ENCODE measurements at places on chromosomes 11 and 22.

- DNase-seq, result no peak
Observed at GRCh38 chr11:72998676-72999075, 143.4 kb downstream of the FCHSD2 start.

DNA sequence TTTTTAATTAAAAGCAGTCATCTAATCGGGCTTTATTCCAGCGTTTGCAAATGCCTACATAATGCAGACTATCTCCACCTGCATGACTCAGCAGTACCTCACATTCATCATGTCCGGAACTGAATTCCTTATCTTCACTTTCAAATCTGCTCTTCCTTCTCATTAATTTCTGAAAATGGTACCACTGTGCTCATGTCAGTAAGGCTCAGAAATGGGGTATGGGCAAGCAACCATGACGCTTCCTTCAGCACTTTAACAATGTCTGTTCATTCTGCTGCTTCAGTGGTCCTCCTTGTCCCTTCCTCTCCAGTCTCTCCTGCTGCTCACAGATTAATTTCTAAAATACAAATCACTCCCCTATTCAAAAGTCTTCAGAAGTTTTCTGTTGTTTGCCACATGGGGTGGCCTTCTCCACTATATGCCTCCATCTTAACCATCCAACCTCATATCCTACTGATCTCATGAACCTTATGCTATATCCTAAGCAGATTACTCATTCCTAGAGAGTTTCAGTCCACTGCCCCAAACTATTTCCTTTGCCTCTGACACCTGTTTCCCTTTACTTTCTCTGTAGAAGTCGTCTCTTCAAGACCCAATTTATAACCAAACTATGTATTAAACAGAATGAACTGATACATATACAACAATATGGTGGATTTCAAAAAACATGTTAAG lies 7.0 kb downstream of the GTF2H1 start:
- DNase-seq, result no peak

GRCh38 chr11:118370774-118371173 lies 11.4 kb downstream of the UBE4A start:
- no peak for DNase-seq

GRCh38 chr11:41116970-41117369 lies 342.5 kb downstream of the LRRC4C start:
- no peak for DNase-seq

DNA sequence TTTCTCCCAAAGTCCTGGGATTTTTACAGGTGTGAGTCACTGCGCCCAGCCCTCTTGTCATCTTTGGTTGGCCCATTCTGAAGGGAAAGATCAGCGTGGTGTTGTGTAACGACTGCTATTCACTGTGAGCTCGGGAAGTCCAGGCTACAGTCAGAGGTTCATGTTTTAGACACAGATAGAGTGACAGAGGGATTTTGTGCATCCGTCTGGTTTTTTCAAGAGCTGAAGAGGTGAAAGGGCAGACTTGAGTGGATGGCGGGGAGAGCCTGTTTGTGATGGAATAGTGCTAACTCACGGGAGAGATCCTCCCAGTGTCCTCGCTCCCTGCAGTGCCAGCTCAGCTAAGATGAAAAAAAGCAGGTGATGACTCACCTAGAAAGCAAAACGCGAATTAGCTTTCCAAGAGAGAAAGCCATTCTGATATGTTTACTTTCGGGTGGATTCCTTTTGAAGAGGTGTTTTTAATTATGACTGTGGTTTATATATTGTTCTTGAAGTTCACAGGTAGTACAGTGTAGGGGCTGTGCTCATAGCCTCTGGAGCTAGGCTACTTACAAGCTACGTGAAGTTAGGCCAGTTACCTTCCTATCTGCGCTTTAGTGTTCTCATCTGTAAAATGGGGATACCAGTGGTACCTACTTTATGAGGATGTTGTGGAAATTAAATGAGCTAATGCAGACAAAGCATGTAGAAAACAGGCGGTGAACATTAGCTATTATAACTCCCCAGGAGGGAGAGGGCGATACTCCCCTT lies 67.2 kb downstream of the C11orf91 start:
- no peak for DNase-seq

DNA sequence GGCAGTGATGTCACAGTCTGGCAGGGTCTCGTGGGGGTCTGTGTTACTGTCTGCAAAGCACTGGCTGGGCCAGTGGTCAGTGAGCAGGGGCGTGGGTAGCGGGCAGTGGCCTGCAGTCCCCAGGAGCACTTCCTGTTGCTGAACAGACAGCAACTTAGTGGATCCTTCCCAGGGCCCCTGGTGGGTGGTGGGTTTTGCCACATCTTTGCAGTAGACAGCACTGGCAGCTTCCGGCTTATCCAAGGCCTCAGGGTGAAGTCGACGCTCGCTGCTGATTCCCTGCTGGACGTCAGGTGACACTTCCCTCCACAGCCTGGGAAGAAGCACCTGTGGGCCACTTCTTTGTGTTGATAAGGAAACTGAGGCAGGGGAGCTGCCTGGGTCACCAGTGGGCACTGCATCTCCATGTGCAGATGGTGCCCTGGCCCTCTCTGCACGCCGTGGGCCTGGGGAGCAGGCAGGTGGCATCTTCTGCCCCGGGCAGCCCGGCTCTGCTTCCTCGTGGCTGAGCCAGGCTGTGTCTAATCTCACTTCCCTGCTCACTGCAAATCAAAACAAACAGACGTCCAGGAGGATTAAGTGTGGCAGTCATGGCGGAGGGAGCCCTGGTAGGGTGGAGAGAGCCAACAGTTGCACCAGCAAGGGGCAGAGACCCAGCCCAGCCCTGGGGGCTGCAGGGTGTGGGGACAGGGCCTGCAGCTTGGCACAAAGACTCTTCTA lies 79.8 kb downstream of the KCNQ1 start:
- peak; percentile 2 for DNase-seq

- no peak for DNase-seq
Observed at GRCh38 chr11:2418693-2419360, 18.3 kb downstream of the TSSC4 start.

- peak; percentile 20 for DNase-seq
Observed at GRCh38 chr11:106156290-106156937, 79.0 kb downstream of the AASDHPPT start.

DNA sequence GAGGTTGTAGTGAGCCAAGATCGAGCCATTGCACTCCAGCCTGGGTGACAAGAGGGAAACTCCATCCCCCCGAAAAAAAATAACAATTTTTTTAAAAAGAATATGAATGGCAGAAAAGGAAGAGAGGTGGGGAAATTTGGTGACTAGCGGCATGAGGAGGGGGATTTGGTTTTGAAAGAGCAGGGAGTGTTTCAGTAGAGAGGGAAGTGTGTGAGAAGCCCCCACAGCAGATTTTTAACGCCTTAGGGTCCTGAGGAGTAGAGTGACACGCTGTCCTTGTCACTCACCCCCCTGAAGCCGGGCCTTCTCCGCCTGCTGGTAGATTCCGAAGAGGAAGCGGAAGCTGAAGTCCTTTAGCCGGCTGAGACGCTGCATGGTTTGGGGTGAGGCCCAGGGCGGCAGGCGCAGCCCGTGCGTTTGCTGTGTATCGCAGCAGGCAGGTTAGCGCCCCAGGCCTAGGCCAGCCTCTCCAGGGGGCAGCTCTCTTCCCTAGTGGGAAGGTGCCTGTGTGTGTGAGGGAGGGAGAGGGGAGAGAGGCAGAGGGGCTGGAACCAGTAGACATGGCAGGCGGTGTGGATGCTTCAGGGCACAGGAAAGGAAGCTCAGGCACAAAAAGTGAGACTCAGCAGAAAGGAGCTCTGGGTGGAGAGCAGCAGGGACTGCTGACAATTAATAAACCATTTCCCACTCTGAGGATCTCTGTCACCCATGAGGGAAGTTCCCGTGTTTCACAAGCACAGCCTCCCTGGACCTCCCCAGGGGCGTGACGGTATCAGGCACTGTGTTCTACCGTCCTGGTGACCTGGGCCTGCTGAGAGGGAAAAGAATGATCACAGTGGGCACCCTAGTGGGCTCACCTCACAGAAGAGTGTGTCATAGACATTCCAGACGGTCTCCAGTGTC lies 3.9 kb downstream of the ACP2 start:
- no peak for DNase-seq

DNA sequence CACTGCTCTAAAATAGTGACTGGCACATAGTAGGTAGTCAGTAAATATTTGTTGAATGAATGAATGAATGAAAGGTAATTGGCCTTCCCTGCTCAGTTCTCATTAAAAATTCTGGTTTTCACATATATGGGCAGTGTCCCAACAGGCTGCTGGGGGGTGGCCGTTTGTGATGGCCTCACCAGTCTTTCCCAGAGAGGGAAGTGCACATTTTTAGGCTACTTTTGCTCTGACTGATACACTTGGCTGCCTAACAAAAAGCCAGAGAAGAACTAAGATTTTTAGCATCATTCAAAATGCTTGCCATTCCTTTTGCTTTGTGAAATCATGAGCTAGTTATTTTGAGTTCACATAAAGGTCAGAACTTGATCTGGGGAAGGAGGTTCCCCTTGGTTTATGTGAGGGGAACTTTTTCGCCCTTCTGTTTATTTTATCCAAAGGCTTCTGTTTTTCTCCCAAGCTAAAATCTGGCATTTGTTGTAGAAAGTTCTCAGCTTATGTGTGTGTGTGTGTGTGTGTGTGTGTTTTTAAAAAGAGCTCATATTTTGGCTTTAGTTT lies 83.1 kb downstream of the PTPRJ start:
- DNase-seq, result no peak

- DNase-seq, result no peak
Observed at GRCh38 chr11:133406489-133406888, 125.8 kb downstream of the OPCML start.

- peak; percentile 20 for DNase-seq
Observed at GRCh38 chr11:13055200-13055599, 46.1 kb downstream of the RASSF10 start.

GRCh38 chr22:41561788-41562187 lies 978 bp downstream of the CSDC2 start:
- DNase-seq, result no peak

- no peak for DNase-seq
Observed at GRCh38 chr22:37219533-37219932, 7.3 kb upstream of the SSTR3 start.

DNA sequence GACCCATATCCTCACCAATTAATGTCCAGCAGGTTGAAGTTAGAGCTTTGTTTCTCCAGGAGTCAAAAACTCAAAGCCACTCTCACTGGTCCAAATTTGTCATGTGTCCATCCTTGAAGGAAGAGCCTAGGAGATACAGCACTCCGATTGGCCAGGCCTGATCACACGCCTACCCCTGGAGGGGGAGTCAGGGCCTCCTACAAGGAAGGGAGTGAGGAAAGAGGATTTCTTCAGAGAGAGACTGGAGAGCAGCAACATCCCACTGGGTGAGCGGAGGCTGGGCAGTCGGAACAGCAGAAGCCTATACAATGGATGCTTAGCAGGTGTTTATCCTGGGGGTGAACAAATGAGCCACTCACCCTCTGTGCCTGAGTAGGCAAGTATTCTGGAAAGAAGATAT lies 113.9 kb downstream of the TRIM29 start:
- DNase-seq, result no peak

DNA sequence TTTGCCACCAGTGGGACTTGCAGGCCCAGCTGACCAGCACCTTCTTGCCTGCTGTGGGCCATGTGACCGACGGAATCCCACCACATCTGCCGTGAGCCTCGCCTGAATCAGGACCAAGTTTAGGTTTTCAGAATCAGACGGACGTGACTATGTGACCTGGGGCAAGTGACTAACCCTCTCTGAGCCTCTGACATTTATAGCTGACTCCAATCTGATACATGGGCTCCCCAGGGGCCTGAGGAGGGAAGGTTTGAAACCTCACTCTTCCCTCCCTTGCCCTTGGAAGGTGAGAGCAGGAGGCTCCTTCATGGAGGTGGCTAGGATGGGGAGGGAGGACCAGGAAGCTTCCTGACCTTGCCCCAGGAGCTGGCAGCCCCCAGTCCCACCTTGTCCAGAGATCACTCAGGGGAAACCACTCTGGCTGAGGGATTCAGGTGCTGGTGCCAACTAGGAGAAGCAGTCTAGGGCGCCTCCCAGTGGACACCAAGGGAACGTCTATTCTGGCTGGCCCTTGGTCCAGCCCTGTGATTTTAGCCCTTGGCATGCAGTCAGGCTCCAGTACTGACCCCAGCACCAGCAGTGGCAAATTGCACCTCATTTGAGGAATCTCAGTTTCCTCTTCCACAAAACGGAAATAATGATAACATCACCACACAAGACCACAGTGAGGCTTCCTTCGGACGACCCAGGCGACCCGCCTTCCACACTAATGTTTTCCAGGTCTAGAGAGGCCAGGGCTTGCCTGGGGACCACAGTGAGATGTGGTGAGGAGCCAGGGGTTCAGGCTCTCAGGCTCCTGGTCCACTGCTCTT lies 47.2 kb upstream of the SYT7 start:
- DNase-seq, result peak; percentile 68

GRCh38 chr11:125344846-125345420 lies 151.1 kb downstream of the FEZ1 start:
- no peak for DNase-seq

DNA sequence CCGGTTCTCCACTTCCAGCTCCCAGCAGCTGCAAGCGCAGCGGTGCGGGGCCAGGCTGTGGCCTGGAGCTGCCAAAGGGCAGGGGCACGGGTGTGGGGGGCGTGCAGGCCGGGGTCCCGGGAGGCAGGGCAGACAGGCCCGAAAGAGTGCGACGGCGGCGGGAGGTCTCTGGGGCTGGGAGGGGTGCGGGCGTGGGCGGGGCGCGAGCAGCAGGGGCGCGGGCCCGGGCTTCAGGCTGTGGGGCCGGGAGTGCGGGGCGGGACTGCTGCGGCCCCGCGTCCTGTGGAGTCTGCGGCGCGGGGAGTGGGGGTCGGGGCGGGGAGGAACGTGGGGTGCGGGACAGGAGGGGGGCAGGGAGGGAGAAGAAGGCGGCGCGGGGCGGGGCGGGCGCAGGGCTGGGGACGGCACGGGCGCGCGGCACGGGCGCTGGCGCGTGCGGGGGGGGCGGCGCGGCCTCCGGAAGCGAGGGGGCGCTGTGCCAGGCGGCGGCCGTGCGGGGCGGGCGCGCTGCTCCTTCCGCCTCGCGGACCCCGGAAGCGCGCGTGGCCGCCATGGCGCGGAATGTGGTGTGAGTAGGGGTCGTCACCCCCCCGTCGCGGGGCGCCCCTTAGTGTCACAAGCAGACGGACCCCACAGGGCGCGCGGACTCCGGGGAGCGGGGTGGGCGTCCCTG lies at the start of gene MRPL23:
TSS of gene MRPL23 (plus strand) at position 521 of the 673 bp plus-strand sequence. CDS start at position 552, 31 bp downstream.
- DNase-seq, result peak; percentile 5

GRCh38 chr11:60873533-60873932 lies 6.2 kb downstream of the ZP1 start:
- no peak for DNase-seq

DNA sequence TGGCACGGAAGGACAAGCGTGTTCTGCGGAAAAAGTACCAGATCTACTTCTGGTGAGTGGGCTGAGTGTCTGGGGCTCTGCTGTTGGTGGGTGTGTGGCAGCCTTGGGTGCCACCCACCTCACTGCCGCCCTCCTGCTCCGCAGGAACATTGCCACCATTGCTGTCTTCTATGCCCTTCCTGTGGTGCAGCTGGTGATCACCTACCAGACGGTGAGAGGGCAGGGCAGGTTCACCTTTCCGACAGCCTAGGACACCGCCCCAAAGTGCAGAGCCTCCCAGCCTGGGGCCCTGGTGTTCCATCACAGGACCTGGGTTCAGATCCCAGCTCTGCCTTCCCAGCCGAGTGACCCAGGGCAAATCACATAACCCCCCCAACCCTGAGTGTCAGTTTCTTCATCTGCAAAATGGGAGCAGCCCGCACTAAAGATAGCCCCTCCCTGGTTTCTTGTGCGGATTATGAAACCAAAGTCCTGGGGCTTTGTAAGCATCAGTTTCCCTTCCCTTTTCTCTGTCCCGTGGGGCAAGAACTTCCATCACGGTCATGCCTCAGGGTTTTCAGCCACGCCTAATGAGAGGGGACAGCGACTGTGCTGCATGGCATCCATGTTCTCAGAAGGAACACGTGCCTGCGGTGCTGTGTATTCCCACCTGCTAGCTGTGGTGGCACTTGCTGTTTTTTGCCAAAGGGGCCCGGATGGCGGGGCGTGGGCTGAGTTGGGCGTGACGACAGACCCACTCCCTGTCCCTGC lies 9.8 kb upstream of the TAGLN start:
- no peak for DNase-seq

Data from activated naive CD4-positive, alpha-beta T cell treated with anti-CD3 and anti-CD28 coated beads for 36 hours (primary cell).